Fibroblast of skin of right quadriceps (primary cell): ENCODE measurements at places on chromosomes 1 and 21.

- DNase-seq = no peak
Measured at GRCh38 chr1:117401761-117402160, 34.5 kb downstream of the MAN1A2 start.

GRCh38 chr1:204326771-204327300 lies 32.9 kb downstream of the PLEKHA6 start:
- DNase-seq = no peak

DNA sequence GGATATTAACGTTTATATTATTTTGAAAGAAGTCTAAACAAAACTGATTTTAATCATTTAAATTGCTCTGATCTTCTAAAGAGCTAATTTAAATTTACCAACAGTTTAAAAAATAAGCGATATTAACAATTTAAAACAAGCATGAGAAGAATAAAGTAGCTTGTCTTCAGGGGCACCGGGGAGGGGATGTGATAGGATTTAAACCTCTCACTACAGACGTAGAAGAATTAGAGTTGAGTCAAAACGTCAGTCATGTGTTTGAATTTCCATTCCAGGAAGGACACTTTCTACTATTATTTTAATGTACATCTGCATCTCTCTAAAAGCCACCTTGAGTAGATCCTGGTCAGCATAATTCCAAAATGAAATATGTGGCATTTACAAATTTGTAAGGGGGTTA lies 58.2 kb upstream of the TPTE start:
- no peak for DNase-seq

DNA sequence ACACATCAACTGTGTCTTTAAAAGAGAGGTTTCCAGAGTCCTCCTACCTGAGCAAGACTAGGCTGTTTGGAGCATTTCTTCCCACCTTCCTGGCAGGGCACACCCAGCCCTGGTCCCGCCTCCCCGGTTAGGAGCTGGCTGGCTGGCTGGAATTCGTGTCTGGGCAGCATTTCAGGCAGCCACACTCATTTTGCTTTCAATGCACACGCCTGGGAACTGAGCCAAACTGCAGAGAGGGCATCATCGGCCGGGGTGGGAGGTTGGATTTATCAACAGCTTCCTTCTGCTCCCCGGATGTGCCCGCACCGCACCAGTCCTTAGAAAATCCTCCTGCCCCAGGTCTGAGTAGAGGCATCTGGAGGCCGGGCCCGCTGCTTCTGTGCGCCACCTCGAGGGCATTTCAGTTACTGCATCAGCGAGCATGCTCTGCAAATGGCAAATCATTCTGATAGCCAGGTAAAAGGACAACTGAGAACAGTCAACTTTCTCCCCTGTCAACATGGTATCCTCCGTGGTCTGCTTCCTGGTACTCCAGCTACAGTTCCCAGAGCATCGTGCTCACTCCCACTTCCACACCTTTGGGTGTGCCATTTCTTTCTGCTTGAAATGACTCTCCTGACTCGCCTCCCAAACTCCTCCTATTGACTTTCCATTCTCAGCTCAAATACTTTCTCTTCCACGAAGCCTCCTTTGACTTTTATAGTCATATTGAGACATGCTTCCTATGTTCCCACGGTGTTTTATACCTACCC lies 20.6 kb downstream of the TCEA3 start:
- peak; percentile 92 for DNase-seq

DNA sequence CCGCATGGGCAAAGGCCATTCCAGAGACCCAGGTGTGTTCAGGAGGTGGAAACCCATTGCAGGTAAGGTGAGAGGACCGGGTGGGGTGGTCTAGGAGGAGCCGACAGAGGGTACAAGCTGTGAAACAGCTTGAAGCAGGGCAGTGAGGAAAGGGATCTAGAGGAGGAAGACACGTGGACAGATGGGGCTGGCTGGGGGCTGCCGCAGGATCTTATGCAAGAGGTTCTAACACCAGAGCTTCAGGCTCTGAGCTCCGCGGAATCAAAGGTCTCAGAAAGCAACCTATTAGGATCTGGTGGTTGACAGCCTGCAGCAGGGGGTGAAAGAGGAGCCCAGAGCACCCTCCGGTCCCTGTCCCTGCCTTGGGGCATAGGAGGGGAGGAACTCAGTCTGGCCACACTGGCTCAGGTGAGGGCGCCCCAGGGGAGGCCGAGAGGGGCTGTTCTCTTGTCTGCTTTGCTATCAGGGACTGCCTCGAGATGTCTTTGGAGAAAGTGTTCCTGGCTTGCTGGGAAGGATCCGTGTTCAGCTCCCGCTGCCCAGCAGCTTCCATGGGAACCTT lies 1.9 kb downstream of the TFF1 start:
- DNase-seq = no peak

DNA sequence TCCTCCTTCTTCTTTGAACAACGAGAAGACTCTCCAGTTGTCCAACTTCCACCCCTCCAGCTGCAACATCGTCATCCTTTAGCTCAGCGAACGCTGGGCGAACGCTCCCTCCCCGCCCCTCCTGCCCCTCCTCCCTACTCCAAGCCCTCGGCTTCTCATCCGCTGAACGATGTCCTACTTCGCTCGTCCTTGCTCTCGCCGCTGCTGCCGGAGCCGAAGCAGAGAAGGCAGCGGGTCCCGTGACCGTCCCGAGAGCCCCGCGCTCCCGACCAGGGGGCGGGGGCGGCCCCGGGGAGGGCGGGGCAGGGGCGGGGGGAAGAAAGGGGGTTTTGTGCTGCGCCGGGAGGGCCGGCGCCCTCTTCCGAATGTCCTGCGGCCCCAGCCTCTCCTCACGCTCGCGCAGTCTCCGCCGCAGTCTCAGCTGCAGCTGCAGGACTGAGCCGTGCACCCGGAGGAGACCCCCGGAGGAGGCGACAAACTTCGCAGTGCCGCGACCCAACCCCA lies at the start of gene BCAN:
Gene BCAN, plus strand, starts transcription at position 357 of the 504 bp plus-strand sequence. CDS start 3,938 bp downstream, outside the sequence.
- DNase-seq = no peak

- no peak for DNase-seq
Measured at GRCh38 chr1:70990469-70991253, 57.0 kb downstream of the PTGER3 start.

- DNase-seq = no peak
Measured at GRCh38 chr1:30757352-30758120, at the start of gene LAPTM5. Gene LAPTM5, minus strand, starts transcription at chr1:30757774. Its CDS starts 29 bp downstream, at chr1:30757745.

- peak; percentile 76 for DNase-seq
Measured at GRCh38 chr1:100506217-100506616, 31.7 kb upstream of the GPR88 start.

DNA sequence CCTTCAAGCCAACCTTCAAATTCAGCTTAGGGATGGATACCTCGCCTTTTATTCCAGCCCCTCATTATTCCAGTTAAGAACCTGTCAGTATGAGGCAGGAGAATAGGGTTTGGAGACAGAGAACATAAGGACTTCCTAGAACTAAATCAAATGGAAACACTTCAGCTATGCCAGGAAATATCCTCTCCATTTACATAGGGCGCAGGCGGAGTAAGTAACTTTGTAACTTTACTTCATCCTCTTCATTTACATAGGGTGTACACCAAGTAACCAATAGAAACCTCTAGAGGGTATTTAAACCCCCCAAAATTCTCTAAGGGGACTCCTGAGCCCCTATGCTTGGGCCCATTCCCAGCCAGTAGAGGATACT lies 75.4 kb upstream of the ATF3 start:
- DNase-seq = no peak

GRCh38 chr1:94832446-94832845 lies 12.3 kb downstream of the SLC44A3 start:
- peak; percentile 13 for DNase-seq

- peak; percentile 83 for DNase-seq
Measured at GRCh38 chr1:40315239-40315794, 1.8 kb downstream of the COL9A2 start.

DNA sequence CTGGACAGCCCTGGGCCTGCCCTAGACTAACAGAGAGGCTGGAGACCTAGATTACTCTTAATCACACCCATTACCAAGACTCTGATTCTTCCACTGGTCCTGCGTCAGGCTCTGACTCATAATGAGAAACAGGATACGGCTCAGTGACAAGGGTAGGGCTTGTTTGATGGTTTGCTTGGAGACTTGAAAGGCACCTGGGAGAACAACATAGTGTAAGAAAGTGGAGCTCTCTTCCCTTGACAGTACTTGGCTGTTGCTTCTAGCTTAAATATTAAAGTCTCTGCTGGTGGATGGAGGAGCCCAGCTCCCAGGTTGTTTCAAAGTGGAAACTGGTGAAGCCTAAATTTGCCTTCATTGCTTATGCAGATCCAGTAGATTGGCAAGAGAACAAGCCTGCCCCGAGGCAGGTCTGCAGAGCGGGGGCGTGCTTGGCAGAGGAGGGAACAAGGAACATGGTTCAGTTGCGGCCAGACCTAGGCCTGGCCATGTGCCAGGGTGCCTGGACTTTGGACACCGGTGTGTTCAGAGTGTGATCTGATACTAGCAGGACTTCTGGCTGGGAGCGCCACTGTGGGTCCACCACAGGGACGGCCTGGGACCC lies 480.6 kb downstream of the CAMTA1 start:
- DNase-seq = peak; percentile 85

DNA sequence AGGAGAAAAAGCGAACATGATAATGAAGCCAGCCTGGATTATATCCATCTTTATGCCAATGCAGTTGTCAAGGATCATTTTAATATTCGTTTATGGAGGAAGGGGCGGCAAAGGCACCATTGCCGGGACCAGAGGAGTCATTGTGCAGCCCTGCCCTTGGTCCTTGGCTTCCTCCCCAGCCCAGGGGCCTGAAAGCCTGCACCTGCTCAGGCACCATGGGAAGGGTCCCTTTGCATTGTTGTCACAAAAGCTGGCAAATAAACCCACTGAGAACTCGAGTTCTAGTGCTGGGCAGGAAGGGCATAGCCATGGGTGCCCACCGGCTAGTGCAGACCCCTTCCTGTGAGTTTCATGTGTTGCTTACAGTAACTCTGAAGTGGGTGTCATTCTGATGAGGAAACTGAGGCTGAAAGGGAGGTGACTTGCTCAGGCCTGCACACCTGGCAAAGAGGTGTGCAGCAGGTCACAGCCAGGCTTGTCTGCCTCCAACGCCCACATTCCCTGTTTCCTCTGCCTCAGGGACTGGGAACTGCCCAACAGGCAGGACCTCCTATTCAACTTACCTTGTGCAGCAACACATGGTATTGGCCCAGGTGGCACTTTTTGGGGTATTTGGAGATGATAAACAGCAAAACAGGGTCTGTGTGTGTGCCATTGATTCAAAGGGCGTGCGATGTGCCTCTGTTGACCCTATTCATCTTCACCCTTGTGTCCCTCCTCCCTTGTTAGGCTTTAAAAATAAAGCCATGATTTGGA lies 84.6 kb downstream of the MAN1C1 start:
- DNase-seq = no peak
